Esophagus squamous epithelium (tissue), 5 donors: ENCODE measurements at places on chromosomes 4 and X.
A peak's percentile ranks its signal among the peaks of the same experiment; 100 is the strongest.

GRCh38 chrX:107834275-107835201 lies 8.9 kb downstream of the MID2 start:
- DNase-seq: no peak

DNA sequence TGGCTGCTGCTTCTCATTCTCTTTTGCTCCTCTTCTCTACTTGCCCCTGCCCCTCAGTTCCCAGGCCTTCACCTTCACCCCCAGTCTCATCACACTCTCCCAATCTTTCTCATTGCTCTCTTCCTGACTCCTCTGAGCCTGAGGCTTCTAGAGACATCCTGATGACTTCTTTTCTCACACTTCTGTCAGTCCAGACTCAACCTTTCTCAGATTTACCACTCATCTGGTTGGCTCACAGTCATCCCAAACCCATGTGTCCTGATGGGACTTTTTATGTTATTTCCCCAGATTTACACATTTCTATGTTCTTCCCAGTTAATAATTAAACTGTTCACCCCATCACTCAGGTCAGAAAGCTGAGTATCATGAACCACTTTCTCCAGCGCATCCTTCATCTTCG lies 68.0 kb downstream of the TMA16 start:
- no peak for DNase-seq

DNA sequence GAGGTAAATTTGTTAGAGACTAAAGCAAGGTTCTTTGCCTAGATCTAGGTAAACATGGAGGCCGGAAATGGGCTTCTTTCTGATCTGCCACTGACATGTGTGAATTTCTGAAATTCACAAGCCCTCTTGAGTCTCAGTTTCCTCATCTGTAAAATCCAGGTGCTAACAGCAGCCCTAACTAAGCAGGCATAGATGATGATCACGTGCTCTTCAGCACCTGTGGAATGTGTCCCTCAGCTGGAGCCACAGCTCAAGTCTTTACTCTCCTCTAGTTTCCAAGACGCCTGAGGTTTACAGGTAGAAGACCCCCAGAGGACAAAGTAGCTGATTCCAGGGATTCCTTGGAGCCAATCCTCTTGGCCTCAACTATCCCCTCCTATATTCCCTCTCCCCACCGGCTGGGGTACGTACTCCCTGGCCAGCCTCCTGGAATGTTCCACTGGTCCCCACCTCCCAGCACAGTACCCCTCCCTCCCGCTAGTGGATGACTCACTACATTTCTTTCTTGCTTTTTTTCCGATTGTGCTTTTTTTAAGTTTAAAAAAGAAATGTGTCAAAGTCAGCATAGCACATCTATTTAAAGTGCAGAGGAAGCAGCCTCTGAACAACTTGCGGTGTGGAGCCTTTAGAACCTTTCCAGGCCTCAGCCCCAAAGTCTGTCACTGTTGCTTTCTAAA lies 98.4 kb downstream of the PHKA2 start:
- no peak for DNase-seq

DNA sequence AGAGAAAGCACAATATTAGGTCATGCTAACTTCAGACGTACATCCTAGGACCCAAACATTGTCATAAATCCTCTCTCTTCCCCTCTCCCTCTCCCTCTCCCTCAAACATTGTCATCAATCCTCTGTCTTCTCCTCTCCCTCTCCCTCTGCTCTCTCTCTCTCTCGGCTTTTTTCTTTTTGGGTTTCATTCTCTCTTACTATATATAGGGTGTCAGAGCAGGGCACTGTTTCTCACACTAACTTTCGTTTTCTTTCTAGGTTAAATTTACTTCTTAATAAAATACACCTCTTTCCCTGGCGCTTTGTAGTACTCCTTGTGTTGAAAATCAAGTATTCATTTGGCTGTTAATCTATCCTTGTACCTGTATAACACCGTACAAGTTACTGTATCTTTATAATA lies 37.0 kb upstream of the HERC5 start:
- no peak for DNase-seq

- DNase-seq: no peak
Observed at GRCh38 chr4:25986807-25987206, 72.8 kb downstream of the SMIM20 start.

DNA sequence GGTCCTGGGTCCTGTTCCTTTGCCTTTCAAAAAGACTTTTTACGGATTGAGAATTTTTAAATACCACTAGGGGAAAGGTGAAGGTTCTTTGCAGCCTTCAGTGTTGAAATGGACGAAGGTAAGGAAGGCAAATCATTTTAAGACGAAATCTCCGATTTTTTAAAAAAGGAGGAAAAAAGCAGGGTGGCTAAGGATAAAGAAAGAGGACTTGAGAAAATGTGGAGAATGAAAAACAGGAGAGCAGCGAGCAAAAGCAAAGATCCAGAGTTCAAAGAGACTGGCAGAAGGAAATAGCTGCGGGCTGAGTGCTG lies 314 bp downstream of the EPHA5 start:
- no peak for DNase-seq

DNA sequence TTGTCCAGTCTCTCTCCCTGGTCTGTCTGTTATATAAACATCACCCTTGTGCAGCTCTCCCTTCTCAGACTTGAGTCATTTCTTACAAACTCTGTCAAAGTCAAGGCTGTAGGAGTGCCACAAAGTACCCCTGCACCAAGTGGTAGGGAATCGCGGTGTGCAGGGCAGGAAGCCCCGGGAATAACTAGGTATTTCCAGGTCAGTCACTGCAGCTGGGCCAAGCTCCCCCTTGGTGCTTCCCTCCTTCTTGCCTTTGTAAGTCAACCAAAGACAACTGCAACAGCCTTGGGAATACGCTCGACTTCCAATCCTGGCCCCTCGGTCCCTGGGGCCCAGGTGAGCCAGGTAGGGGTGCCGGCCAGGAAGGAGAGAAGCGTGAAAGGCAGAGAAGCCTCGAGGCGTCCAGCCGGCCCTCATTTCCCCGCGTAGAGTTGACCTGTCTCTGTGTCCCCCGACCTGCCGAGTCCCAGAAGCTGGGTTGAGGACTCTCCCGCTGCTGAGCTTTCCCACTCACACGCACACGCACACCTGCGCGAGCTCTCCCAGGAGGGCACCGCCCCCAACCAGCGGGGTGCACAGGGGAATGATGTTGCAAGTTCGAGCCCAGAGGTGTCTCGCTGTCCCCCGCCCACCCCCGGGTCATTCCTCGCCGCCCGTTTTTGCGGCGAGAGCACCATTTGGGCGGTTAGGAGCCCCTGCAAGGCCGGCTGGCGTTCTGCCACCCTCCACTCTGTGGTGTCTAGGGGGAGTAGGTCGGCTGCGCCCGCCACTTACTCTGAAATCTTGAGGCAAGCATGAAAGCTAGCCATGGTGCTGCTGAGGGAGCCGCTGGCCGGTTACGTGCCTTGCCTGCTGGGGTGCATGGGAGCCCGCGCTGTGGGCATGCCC lies 22.8 kb upstream of the KIAA1210 start:
- no peak for DNase-seq

DNA sequence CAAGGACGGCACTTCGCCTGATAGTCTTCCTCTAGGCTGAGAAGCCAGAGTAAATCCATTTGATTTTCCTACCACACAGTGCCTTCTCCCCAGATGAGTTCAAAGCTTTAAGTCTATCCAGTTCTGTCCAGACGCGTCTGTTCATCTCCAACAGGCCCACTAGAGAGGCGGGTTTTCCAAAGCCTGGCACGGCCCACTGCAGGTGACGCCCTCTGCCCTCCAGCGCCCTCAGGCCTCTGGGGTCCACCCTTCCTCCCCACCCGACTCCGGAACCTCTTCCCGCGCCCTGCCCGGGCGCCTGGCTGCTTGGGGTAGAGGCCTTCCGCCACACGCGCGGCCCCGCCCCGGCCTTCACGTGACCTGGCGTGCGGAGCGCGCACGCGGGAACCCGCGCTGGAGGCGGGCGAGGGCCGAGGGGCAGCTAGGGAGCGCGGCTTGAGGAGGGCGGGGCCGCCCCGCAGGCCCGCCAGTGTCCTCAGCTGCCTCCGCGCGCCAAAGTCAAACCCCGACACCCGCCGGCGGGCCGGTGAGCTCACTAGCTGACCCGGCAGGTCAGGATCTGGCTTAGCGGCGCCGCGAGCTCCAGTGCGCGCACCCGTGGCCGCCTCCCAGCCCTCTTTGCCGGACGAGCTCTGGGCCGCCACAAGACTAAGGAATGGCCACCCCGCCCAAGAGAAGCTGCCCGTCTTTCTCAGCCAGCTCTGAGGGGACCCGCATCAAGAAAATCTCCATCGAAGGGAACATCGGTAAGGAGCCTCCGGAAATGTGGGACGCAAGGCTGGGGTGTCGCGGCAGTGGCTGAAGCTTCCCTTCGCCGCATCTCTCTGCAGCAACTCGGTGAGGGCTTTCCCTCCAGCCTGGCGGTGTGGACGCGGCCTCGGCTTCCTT lies at the start of gene DCK:
DCK (plus strand) TSS at position 469 of the 888 bp plus-strand sequence; CDS start at position 656, 187 bp downstream.
- DNase-seq: peak; percentile 56

DNA sequence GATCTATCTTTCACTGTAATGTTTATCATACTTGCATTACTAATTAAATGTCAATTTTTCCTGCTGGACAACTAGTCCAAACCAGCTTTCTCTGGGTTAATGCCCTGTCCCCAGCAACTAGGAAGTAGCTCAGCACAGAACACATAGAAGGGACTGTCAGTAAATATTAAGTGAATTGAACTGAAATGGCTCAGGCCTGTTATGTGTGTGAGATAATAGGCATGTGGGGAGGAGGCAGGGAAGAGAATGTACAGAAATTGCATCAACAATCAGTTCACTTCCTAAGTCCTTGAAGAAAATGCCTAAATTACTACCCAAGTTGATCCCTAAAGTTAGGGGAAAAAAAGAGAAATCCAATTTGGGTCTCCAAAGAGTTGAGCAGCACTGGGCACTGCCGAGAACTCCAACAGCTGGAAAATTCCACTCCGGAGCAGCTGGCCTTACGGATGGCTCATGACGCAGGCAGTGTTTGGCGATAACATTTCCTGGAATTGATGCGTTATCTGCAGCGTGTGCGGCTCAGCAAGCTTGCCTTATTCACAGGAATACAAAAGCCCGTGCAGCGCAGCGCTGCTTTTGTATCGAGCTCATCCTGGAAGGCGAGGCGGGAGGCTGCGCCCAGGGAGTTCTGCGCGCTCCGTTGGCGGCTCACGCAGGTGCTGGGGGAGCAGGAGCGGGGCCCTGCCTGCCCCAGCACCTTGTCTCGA lies 297.3 kb upstream of the LCORL start:
- no peak for DNase-seq

- no peak for DNase-seq
Observed at GRCh38 chr4:89684536-89684935, 152.4 kb downstream of the SNCA start.

DNA sequence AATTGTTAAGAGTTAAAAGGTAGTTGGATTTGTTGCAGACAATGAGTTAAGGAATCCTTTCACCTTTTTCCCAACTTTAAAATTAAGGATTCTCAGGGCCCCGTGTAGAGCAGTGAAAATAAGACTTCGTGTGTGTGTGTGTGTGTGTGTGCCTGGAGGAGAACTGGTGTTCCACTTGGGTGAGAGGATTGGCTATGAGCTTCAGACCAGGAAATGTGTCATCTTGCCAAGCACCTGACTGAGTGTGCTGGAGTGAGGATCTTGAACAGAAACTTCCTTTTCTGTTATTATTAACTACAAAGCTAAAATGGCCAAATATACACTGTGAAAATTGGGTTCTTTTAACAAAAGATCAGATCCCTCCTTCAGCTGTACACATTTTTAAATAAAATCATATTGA lies 113.1 kb upstream of the VCX2 start:
- no peak for DNase-seq

GRCh38 chr4:41329361-41329760 lies 72.6 kb downstream of the UCHL1 start:
- DNase-seq: no peak

DNA sequence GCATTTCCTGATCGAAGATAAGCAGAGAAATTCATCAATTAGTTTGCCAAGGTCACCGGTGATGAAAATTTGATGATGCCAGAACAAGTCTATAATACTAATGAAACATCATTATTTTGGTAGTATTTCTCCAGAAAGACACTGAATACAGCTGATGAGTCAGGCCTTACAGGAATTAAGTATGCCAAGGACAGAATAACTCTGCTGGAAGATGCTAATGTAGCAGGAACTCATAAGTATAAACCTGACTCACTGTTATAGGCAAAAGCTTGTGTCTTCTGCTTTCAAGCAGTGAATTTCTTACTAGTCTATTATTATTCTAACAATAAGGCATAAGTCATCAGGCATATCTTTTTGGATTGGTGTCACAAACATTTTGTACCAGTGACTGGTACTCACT lies 1825.1 kb upstream of the IGFBP7 start:
- DNase-seq: no peak

DNA sequence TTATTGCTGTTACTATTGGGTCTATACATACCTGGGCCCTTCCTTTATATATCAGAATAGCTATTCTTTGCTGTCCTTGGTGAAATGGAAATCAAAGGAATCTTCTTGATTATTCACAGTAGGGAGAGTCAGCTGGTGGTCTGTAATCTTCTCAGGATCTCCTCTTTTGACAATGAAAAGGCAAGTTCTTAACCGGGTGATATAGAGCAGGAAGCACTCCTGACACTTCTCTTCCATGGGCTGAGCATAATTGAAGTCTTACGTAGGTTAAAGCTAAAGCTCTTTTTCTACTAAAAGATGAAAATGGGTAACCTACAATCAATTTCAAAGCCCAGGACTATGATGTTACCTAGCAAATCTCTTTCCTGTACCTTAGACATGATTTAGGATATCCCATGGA lies 274.9 kb upstream of the LCORL start:
- DNase-seq: no peak

DNA sequence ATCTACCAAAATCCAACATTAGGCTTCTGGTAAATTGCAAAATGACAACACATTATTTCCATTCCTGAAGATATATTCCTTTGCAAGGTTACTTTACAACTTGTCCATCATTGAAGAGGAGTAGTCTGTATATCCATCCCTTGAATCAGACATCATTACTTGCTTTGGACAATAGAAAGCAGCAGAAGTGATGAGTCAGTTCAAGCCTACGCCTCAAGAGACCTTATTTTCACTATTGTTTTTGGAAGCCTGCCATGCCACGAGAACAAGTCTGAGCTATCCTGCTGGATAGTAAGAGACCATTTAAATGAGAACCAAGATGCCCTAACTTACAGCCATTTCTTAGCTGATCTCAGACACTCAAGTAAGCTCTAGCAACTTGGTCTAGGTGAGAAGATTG lies 246.0 kb upstream of the HHIP start:
- no peak for DNase-seq

DNA sequence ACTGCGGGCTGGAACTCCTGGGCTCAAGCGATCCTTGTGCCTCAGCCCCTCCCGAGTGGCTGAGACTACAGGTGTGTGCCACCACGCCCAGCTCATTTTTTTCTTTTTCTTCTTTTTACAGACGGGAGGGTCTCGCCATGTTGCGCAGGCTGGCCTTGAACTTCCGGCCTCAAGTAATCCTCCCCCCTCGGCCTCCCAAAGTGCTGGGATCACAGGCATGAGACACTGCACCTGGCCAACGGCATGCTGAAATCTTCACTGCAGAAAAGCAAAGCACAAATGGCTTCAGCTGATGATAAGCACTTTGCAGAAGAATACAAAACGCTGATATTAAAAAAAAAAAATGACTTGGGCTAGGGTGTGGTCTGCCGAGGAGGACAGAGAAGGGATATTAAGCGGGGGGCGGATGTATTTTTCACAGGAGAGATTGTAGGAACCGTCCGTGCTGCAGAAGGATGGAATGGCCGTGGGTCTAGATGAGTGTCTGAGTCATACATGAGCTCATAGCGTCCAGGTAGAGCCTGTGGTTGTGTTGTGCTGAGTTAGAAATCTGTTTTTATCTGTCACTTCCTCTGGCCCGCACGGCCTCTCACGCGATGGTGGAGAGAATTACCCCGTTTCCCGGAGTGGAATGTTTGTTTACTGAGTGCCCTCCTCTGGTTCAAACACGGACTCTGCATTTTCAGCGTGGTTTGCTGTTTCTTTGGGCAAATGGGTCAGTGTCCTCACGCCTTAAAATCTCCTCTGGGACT lies 8.5 kb upstream of the AKAP17A start:
- no peak for DNase-seq

GRCh38 chrX:79107891-79108718 lies 36.4 kb upstream of the GPR174 start:
- no peak for DNase-seq
